ENCODE measurements at places on chromosomes 4 and X. TPM values are rescaled to one million over a fixed set of nuclear protein-coding genes. Genes with fewer than 3 reads are reported as not detected.

C4orf46 gene
- polyA plus RNA-seq, result 15.6 TPM

SLC49A3 gene
- 19.1 TPM for polyA plus RNA-seq

GABRE gene
- 37.8 TPM for polyA plus RNA-seq

PPP1R3F gene
- 10.2 TPM for polyA plus RNA-seq
